Gastroesophageal sphincter (tissue), 4 donors: ENCODE measurements at places on chromosomes 5 and 9. TPM values are rescaled to one million over a fixed set of nuclear protein-coding genes. Genes with fewer than 3 reads are reported as not detected.

FCHO2 gene
- 30.6 TPM for total RNA-seq

GRCh38 chr9:110426052-110426709, 88.5 kb upstream of the TXNDC8 start:
- no peak for ATAC-seq

- ATAC-seq = no peak
Measured at GRCh38 chr9:97904725-97905124, 17.6 kb downstream of the TRMO start.

- no peak for ATAC-seq
Measured at GRCh38 chr9:137321726-137322361, 19.8 kb upstream of the NRARP start.

GFI1B gene
- total RNA-seq = not detected

DNA sequence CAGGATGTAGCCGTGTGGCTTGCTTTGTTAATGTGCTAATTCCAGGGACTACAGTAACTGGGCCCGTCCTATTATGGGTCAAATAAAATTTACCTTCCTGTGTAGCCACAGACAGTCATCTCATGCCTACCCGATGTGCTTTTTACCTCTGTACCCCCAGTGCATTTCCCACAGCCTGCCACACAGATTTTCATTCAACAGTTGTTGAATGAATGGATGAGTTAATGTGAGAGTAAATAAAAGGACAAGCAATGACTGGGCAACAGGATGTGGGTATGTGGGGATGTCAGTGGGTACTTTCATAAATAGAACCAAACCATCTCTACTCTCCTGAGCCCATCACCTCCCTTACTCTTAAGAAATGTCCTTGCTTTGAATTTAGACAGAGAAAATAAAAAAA, 441.2 kb upstream of the ZNF462 start:
- ATAC-seq = no peak

- ATAC-seq = no peak
Measured at GRCh38 chr5:122761115-122761514, 13.8 kb upstream of the SNX2 start.

DNA sequence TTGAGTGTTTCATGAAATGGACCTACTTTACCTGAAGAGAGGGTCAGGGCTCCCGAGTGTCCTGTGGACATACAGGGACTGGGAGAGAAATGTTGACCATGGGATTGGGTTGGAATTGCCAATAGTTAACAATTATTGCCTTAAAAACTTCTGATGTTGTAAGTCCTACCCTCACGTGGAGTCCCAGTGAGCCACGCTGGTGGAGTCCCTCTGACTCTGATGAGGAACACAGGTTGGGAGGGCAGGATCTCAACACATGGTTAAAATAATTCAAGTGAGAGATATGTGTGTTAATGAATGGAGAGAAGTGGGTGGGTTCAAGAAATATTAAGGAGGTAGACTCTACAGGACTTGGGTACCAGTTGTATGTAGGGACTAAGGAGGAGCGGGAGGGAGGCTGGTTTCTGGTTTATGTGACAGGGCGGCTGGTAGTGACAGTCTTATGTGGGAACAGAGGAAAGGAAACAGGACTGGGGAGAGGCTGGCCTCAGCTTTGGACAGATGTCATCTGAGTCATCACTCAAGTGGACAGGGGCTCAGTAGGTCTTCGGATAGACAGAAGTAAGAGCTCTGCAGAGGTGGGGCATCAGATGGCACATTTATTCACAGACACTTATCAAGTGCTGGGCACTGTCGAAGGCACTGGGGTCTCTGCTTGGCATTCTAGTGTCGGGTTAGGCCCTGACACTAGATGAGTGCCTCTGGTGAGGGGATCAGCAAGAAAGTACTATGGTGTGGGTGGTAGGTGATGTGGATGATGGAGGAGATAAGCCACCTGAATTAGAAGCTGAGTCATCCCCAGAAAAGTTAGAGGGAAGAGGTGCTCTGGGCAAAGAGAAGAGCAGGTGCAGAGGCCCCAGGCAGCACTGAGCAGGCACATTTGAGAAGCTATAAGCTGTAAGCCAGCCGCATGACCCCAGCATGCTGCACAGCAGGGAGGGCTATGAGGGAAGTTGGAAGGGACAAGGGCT, 27.2 kb downstream of the MAML1 start:
- no peak for ATAC-seq

GRCh38 chr5:148961261-148962199, 101.3 kb downstream of the SH3TC2 start:
- no peak for ATAC-seq
